ENCODE measurements at places on chromosomes 2 and 18. TPM values are rescaled to one million over a fixed set of nuclear protein-coding genes. Genes with fewer than 3 reads are reported as not detected.

DNA sequence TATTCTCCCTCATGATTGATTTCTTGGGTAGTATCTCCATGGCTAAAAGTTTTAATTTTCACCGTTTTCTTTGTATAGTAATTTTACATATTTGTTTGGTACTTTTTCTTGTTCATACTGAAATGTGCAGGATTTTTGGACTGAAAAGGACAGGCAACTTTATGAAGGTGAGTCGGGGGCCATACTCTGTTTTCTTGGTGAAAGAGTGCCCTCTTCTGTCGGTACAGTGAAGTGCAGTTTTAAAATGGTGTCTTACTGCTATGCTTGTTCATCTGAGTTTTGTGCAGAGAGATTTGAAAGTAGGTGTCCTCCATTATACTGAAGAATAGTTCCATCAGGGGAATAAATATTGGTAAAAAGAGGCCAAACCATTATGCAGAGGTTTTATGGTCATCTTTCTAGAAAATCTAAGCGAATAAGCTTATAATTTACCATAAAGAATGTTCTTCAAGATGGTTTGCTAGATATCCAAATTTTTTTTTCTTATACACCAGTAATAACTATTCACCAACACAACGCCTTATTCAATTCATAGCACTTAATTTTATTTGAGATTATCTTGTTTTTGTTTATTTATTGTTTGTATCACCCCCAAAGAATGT is 8.7 kb upstream of the SERPINB13 start:
- H3K27me3 ChIP-seq: peaks cover 4% of the 10 kb centered on the region
- no peaks in the 10 kb centered on the region for H3K4me1 ChIP-seq
- no peak overlapping the region for H3K27ac ChIP-seq
- no peak overlapping the region for H3K4me3 ChIP-seq
- H3K36me3 ChIP-seq: no peaks in the 10 kb centered on the region
- no peak for DNase-seq

GRCh38 chr2:221272729-221273128 is 299.4 kb downstream of the EPHA4 start:
- no peaks in the 10 kb centered on the region for H3K36me3 ChIP-seq
- no peak overlapping the region for H3K27ac ChIP-seq
- DNase-seq: no peak
- H3K27me3 ChIP-seq: no peaks in the 10 kb centered on the region

Gene GALNT13
- total RNA-seq: 0.19 TPM

Gene ABCA12
- total RNA-seq: 0.03 TPM

All from left ventricle myocardium inferior (tissue), 1 donor.